Activated CD4-positive, alpha-beta T cell treated with anti-CD3 and anti-CD28 coated beads for 1 hour (primary cell): ENCODE measurements at places on chromosomes 3 and 15.

DNA sequence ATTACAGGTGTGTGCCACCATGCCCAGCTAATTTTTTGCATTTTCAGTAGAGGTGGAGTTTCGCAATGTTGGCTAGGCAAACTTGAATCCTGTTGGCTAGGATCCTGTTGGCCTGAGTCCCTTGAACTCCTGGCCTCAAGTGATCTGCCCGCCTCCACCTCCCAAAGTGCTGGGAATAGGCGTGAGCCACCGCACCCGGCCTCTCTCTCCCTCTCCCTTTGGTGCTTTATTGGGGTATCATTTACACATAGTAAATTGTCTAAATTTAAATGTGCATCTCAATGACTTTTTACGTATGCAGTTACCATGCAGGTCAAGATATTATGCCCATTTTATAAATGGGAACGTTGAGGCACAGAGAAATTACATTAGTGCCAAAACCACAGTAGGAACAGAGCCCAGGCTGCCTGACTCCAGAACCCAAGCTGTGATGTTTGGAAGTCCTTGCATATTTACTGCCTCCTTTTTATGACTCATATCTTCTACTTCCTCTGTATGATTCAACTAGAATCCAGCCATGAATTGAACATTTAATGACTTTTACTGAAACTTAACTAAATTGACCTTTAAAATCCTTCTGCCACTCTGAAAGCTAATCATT lies 34.0 kb upstream of the RPP14 start:
- no peak for DNase-seq

DNA sequence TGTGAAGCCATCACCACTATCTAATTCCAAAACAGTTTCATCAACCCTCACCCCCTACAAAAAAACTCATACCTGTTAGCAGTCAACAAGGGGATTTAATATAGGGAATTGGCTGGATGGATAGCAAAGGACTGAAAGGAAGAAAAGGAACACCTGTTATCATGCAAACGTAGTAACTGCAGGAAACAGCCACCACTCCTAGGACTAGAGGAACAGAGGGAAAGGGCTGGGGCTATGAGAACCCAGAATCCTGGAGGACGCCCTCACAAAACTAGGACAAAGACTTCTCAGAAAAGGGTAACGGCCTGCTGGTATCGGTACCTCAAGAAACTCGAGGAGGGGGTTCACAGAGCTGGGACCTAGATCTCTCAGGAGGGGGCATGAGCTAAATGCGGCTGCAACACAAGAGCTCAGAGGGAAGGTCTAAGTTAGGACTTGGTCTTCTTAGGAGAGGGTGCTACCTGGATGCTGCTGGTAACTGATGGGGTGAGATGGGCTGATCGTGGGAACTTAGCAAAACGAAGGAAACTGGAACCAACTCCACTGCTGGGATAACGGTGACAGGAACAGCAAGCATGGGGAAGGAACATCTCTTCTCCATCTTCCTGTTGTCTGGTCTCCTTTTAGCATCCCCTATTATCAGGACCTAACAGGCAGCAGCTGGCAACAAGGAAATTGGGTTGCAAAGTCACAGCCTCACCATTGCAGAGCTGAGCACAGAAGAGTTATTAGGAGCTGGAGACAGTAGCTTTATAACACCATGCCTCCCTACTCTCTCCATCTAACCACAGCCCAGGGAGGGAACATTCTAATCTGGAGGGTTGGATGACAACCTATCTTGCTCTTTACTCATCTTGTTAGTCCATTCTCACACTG lies 147.7 kb downstream of the UACA start:
- DNase-seq, result no peak

GRCh38 chr3:107251819-107252218 lies 125.4 kb upstream of the CCDC54 start:
- no peak for DNase-seq

- no peak for DNase-seq
Observed at GRCh38 chr3:179265875-179266274, 15.0 kb upstream of the KCNMB3 start.

DNA sequence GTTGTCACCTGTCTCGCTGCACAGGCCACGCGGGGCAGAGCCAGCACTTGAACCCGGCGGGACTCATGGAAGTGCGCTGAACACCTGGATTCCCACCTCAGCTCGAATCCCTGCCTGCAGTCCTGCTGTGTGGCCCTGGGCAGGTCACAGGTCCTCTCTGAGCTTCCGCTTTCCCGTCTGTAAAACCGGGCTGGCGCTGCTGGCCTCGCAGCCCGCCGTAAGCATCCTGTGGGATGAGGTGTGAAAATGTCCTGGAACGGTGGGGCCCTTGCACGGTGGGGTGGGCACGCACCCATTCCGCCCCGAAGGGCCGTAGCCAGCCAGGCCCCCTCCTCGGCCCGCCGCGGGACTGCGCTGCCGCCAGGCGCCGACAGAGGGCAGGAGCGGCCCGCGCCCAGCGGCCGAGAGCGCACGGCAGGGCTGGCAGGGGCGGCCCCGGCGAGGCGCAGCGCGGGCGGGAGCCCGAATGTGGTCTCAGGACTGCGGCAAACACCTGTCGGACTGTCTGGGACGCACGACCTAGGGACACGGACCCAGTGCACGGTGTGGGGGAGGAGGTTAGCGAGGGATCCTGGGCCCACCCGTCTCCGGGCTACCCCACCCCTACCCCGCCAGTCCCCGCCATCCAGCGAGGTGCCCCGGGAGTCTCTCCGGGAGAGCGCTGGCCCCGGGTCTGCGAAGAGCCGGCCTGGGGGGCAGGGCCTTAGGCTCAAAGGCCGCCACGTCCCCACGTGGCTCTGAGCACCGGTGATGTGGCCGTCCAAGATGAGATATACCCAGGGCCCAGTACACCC lies 40.4 kb downstream of the DNAJB8 start:
- DNase-seq, result peak; percentile 33

DNA sequence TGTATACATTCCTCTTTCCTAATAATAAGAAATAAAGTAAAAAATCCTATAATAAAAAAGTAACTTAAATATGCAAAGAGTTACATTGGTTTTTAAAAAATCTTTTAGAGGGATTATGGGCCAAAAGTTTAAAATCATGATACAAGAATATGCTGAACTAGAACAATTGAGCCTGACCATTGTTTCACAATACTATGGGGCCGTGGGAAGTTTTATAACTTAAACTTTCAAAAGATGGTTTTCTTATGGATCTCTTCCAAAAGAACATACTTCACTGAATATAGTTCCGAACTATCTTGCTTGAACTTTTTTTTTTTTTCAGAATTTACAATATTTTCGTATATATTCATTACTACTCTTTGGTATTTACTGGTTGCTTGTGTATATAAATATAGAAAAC lies 97.6 kb downstream of the NFKBIZ start:
- no peak for DNase-seq

DNA sequence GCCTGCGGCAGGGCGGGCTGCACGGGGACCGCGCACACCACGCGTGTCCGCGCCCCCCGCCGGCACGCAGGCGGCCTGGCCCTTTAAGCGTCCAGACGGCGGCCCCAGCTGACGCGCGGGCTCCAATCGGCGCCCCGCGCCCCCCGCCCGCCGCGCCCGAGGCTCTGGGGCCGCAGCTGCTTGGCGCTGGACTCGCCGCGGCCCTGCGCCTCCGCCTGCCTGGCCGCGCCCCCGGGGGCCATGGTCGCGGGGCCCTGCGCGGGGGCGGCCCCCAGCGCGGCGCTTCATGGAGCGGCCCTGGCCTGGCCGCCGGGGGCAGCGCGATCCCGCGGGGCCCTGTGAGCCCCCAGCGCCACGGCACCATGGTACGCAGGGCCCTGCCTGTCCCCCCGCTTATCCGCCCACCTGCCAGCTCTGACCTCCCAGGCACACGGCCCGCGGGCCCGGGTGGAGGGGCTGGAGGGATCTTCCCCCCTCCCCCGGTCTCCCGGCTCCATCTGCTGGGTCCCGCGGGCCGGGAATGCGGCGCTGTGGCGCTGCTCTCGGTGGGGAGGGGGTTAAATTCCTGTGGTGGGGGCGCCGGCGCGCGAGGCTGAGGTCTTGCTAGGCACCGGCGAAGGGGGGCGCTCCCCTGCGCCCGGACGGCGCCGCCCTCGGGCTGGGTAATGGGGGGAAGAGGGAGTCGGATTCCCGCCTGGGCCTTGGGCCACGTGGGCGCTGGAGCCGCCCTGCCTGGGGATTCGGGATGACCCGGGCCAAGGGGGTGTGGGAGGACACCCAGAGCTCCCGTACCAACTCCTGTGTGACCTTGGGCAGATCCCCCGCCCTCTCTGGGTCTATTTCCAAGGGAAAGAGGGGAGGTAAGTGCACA lies 1.1 kb downstream of the ZBTB47 start:
- DNase-seq, result no peak

DNA sequence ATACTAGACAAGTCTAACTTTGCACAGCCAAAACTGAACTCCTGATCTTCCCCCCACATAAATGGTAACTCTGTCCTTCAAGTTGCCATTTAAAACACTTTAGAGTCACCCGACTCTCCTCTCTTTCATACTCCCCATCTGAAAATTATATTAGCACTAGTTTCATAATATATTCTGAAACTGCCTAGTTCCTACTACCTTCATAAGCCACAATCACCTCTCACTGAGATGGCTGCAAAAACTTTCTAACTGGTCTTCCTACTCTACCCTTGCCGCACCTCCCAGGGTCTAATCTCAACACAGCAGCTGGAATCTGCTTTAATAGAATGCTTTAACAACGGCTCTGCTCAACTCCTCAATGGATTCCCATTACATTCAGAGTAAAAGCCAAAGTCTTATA lies 55.0 kb downstream of the GLB1 start:
- DNase-seq, result no peak

- DNase-seq, result no peak
Observed at GRCh38 chr3:131630807-131631206, 128.0 kb upstream of the MRPL3 start.

DNA sequence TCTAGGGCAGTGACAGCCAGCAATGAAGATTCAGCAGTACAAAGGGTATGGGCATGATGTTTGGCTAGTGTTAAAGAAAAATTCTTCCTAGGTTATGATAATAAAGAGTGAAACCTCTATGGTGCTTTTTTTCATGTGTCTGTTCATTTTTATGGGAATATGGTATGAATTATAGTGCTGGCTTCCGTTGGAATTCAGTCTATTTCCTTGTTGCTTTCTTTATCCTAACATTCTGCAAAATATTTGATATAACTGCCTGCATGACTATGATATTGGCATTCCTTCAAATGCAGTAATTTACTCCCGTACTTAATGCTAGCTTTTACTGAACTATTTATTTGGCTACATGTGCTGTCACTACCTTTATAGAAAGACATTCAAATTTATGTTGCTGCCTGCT lies 57.6 kb upstream of the ATP11B start:
- DNase-seq, result no peak

DNA sequence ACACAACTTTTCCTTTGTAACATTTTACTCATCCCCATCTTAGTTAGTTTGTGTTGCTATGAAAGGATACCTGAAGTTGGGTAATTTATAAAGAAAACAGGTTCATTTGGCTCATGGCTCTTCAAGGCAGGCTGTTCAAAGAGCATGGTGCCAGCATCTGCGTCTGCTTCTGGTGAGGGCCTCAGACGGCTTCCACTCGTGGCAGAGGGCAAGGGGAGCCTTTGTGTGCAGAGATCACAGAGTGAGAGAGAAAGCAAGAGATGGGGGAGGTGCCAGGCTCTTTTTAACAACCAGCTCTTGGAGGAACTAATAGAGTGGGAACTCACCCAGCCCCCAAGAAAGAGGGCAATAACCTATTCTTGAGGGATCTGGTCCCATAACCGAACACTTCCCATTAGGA lies 23.1 kb downstream of the PLA2G4F start:
- DNase-seq, result no peak

- DNase-seq, result no peak
Observed at GRCh38 chr3:168958466-168958865, 705.0 kb downstream of the MECOM start.

GRCh38 chr15:68434021-68434420 lies 2.1 kb upstream of the ITGA11 start:
- no peak for DNase-seq

DNA sequence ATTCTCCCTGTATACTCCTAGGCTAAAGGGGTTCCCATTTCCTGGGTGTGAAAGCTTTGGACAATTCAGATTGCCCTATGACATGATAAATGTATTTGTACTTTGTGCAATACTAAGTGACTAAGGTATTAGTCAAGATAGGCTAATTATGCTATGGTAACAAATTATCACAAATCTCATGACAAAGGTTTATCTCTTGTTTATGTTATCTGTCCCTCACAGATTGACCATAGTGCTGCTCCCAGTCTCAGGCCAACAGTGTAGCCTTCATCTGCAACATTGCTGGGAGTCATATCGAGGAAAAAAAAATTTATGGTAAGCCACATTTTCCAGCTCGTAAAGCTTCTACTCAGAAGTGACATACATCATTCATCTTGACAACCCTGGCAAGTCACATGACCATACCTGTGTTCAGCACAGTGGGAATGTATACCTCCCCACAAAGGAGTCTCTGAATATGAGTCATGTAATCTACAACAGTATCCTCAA lies 346.2 kb downstream of the IGSF11 start:
- no peak for DNase-seq
